ENCODE measurements at places on chromosomes 1 and 21.
A peak's percentile ranks its signal among the peaks of the same experiment; 100 is the strongest.

GRCh38 chr21:27776925-27777553 is 810.2 kb upstream of the ADAMTS5 start:
- no peak for DNase-seq

GRCh38 chr1:1117469-1117831 is 1.6 kb upstream of the C1orf159 start:
- no peak for DNase-seq

DNA sequence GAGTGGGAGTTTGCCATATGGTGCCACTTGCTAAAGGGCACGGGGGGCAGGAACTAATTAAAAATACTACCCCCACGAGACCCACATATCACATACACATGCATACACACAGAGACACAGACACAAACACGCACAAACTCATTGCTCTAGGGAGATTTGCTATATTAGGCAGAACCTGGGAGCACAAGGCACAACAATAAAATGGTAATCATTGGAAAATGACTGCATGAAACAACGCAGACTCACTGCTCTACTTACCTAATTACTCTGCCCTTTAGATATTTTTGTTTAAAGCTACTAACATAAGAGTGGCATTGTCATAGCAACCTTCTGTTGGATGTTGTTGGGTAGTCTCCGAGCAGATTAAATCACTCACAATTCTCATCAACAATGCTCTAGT is 20.3 kb upstream of the RGS4 start:
- no peak for DNase-seq

- DNase-seq: peak; percentile 15
These were observed 248.6 kb downstream of the DNM3 start for GRCh38 chr1:172089768-172090510.

DNA sequence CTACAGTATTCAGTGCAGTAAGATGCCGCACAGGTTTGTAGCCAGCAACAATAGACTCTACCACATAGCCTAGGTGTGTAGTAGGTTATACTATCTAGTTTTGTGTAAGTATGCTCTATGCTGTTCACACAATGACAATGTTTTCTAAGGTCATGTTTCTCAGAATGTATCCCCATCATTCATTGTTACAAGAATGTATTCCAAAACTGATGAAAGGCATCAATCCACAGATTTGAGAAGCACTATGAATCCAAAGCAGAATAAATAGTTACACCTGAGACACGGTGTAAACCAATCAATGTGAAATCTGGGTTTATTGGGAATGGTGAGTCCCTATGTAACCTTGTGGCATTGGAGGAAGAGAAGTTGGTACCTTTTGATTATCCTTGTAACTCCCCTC is 54.5 kb upstream of the MARK1 start:
- DNase-seq: no peak

DNA sequence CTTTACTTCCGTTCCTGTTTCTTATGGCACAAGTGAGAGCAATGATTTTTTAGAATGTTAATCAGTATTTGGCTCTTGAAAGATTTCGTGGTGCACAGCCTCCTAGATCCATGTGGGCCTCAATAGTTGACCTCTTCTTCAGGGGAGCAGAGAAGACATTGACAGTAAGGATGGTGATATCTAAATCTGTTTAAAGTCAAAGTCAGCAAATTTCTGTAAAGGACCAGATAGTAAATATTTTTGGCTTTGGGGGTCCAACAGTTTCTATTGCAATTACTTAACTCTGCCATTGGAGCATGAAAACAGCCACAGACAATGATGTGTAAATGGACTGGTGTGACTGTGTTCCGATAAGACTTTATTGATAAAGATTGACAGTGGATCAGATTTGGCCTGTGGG is 27.4 kb downstream of the TNN start:
- DNase-seq: no peak

- DNase-seq: no peak
These were observed 379.6 kb downstream of the TTLL7 start for GRCh38 chr1:83619170-83619896.

DNA sequence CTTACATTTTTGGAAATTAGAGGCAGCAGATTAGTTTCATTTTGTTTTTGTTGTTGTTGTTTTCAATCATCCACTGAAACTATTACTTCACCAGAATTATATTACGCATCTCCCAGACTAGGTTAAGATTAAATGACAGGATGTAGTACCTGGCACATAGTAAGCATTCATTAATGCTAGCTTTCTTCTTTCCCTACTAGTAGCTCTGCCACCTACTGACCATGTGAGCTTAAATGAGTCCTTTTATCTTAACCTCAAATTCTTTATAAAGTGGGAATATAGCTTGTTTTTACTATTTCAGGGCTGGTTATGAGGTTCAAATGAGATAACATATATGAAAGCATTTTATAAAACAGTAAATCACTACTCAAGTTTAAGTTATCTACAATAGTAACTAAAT is 10.2 kb upstream of the ASPM start:
- DNase-seq: no peak

- no peak for DNase-seq
These were observed 706.0 kb upstream of the ZP4 start for GRCh38 chr1:238596703-238597102.

- DNase-seq: no peak
These were observed 53.2 kb downstream of the LAMC2 start for GRCh38 chr1:183239220-183239742.

DNA sequence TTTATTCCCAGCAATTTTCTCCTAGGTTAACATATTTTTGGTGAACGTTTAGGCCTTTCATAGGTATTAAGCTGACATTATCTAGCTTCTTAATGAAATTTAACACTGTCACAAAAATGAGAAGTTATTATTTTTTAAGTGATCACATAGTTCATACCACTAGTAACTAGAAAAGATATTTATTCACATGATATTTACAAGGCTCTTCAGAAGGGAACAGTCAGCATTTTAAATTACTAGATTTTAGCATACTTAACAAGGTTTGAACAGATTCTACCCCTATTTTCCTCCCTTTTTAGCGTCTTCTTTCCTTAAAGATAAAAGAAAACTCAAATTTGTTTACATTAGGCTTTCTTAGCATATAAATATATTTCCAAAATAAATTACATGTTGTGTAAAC is 65.5 kb upstream of the B3GALT2 start:
- no peak for DNase-seq

DNA sequence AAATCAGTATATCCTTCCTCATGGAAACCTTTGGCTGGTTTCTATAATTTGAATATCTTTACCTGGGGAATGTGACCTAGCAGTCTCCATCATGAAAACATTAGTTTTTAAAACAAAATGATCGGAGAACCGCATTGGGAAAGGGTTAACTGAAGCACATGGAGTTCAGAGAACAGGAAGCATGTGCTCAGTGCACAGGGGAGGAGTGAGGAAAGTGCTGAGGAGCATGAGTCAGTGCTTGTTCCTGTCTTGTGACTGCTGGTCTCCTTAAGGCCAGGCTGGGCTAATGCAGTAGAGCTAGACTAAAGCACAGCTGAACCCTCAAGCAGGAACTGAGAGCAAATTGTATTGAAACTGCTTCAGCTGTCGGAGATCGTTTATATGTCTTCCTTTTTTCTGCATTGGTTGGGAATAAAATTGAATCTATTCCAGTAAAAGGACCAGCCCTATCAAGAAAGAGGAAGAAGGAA is 5.8 kb downstream of the IFI16 start:
- DNase-seq: no peak

GRCh38 chr1:31381394-31382294 is 8.8 kb upstream of the FABP3 start:
- no peak for DNase-seq

- DNase-seq: no peak
These were observed 29.5 kb downstream of the SZRD1 start for GRCh38 chr1:16396591-16396990.

DNA sequence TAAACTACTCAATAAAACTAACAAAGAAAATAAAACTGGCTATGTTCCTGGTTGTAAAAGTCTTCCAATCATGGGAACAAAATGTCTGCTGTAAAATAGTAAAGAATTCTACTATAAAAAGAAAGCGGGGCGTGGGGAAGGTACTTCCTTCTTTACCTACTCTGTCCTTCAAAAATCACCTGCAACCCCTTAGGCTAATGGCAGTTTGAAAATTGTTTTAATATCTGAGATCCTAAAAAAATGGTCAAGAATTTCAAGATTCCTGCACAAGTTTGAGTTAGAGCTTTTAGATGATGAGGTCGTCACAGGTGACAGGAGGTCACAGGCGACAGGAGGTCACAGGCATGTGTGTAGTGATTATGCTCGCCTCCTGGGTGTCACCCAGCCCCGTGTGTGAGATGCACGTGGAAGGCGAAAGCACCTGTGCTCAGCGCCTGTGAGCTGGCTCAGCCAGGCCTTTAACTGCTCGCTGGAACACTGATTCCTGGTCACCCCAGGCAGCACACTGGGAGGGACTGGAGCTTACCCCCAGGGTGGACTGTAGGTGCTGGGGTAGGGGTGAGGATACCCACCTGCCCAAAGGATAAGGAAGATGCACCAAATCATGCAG is 18.6 kb upstream of the TMPRSS2 start:
- no peak for DNase-seq

DNA sequence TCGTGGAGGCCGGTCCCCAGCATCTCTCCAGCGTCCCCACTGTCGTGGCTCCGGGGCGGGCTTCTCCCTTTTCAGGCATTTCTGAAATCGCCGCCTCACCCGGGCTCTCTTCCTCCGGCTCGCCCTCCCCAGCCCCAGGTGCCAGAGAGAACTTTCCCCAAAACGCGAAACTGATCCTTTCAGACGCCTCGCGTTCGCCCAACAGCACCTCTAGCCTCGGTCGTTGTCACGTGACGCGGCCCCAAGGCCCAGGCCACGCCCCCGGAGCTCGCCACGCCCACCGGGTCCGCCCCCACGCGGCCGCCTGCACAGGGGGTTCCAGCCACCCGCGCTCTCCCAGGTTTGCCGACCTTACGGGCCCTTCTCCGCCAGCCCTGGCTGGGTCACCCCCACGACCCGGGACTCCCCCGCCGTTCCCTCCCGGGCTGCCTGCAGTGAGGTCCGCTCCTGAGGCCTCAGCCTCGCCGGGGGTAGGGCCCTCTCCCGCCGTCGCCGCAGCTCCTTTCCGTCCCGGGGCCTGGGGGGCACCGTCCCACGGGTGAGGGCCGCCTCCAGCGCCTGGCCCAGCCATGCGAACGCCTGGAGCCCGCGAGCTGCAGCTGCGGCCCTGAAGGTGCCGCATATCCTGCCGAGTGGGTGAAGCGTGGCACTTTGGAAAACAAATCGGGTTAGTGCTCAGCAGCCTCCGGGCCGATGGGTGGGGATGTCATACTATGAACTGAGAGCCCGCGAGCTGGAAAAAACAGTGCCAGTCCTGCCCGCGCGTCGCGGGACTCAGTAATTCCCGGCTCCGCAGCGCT is 21.0 kb downstream of the H3-3A start:
- DNase-seq: peak; percentile 97

- DNase-seq: no peak
These were observed 262.3 kb upstream of the SNX7 start for GRCh38 chr1:98399218-98399617.

- DNase-seq: no peak
These were observed 43.1 kb upstream of the PLD5 start for GRCh38 chr1:242567596-242567995.

DNA sequence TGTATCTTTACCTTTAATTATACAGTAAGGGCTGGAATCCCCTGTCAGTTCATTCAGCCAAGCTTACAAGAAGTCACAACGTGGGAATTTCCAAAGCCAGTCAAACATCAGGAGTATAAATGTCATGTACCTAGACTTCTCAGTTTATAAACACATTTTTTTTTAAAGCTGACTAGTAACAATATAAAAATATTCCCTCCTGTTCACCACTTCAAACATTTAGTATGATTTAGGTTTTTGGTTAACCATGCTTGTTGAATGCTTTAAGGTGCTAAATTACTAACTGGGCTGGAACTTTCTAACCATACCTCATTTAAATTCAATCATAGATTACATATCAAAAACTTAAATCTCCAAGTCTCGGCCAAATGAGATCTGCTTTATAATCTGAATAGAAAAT is 44.0 kb downstream of the JAK1 start:
- no peak for DNase-seq

DNA sequence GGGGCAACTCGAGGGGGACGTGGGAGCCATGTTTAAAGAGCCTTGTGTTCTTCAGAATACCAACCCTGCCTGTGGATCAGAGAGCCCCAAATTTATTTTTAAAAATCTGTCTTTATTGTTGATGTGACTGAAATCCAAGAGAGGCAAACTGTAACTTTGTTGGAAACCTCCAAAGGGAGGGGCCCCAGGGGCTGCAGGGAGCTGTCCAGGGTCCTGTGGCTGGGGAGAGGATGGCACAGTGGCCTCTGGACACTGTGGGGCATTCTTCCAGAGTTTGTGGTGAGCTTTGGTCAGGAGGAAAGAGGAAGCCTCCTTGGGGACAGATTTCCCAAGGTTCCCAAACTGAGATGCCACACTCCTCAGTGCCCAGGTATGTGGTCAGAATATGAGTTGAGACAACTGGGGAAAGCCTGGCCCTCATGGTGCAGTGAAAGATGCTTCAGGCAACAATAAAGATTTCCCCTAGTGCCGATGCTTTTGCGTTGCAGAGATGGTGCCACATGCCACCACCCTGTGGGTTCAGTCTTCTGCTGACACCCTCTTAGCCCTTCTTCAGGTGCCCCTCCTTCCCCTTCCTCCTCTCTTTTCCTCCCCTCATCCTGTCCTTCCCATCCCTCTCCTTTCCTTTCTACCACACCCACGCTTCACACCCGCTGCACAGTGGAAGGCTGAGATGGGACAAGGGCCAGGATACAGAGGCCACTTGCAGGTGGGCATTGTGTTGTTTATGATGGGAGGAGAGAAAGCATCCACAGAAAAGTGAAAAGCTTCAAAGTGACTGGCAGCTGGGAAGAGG is 122.1 kb downstream of the UCK2 start:
- DNase-seq: no peak

- DNase-seq: no peak
These were observed 80.6 kb upstream of the SLFNL1 start for GRCh38 chr1:41101950-41102607.

DNA sequence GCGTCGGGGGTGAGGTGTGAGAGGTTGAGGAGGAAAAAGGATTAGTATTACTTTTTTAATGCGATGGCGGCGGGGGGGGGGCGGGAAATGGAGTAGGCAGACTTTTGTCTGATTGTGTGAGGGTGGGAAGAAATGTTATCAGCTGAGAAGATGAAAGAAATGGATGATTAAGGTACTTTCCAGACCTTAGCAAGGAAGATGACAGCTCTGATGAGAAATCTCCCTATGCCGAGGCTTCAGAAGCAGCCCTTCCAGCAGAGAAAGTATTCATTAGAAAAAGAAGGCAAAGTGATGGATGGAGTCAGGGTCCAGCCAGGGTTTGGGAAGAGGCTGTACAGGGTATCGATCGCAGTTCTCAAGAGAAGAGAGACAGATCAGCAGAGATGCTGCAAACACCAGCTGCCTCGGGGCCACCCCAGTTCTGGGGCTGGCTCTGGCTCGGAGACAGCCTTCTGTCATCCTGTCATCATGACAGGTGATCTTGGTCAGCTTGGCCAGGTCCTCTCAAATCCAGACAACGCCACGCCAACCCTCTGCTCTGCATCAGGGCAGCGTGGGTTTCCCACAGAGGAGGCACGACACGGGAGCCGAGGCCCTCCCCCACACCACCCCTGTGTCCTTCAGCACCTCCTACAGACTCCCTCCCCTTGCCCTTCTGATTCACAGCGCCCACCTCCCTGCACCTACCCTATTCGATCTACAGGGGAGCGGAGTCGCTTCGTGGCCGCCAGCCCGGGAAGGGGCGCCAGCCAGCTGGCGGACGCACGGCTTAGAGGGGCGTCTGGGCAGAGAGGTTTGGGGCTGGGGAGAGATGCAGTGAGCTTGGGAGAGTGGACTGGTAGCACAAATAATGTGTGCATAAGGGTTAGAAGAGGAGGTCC is 674 bp upstream of the ATXN7L2 start:
- DNase-seq: peak; percentile 93

- DNase-seq: no peak
These were observed 22.0 kb upstream of the RCAN1 start for GRCh38 chr21:34636961-34637360.

GRCh38 chr1:53545663-53546408 is 86.6 kb downstream of the DMRTB1 start:
- DNase-seq: no peak

Data from retina (tissue), 1 donor.